ENCODE measurements at places on chromosomes 12 and 14. TPM values are rescaled to one million over a fixed set of nuclear protein-coding genes. Genes with fewer than 3 reads are reported as not detected.

SLC24A4 gene
- total RNA-seq: not detected

TAS2R10 gene
- 1.2 TPM for total RNA-seq

NELL2 gene
- not detected for total RNA-seq

HOXC4 gene
- 1.2 TPM for total RNA-seq

EEA1 gene
- total RNA-seq: 30.2 TPM

PTHLH gene
- 1.6 TPM for total RNA-seq

Data from smooth muscle cell of the pulmonary artery (primary cell).